ENCODE measurements at places on chromosomes 13 and 19.

DNA sequence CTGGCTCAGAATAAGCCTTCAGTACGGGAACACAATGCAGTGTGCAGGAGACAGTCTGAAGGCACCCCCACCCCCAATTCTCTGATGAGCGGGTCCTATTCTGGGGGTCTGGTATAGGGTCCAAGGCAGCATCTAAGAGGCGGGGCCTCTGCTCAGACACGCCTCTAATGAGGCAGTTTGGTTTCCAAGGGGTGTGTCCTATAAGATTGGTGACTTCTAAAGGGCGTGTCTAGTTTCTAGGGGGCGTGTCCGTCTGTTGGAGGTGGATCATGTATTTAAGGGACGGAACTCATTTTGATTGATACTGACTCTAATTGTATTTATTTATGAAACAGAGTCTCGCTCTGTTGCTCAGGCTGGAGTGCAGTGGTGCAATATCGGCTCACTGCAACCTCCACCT, 8.7 kb downstream of the FIZ1 start:
- DNase-seq: no peak

DNA sequence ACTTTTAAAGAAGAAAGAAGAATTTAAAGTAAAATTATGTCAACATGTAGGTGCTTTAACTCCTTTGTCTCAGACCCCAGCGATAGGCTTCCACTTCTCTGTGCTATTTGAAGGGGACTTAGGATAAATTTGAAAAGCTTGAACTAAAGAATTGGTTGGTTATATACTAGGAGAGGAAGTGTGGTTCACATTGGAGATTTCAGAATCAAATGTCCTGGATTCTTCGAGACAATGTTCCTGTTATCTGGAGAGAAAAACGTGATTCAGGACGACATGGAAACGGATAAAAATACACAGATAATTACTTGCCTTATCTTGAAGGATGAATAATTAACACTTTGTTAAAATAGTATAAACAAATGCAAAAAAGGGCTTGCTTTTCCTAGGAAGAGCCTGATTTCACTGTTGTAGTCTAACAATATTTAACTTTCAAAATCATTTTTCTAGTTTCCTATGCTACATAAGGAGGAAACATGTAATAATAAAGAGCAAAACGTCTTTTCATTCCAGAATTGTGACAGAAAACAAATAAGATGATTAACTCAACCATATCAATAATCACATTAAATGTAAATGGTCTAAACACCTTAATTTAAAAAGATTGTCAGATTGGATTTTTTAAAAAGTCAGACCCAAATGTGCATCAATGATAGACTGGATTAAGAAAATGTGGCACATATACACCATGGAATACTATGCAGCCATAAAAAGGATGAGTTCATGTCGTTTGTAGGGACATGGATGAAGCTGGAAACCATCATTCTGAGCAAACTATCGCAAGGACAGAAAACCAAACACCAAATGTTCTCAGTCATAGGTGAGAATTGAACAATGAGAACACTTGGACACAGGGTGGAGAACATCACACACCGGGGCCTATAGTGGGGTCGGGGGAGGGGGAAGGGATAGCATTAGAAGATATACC, 724 bp upstream of the ZNF780A start:
- no peak for DNase-seq

DNA sequence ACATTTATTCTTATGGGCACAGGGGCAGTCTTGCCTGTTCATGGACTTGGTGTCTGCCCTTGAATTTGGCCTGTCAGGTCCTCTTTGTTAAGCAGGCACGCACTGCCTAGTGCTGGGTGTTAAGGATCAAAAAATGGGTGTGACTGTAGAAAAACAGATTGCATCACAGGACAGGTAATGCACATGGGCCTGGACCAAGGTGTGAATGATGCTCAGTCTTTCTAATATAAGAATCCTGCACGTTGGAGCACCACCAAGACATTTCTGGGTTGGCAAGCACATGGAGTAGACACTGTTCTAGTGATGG, 33.7 kb downstream of the GATAD2A start:
- DNase-seq: no peak

- no peak for DNase-seq
These were observed 7.9 kb upstream of the DPF1 start for GRCh38 chr19:38231918-38232317.

DNA sequence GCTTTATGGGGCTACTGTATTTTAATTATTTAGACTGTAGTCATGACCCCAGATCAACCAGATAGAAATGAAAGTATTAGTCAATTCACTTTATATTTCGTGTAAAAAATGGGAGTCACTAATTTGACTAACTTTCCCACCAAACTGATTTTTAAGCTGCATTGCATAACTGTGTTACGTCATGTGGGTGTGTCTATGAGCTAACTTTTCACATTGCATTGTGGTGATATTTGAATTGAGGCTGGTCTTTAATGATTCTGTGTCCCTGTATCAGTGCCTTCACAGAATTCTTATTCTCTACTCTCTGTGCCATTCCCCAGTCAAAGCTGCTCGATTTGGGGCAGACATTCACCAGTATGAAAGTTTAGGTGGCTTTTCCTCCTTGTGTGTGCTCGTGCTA, 172.7 kb upstream of the MAB21L1 start:
- peak; percentile 7 for DNase-seq

GRCh38 chr13:55517312-55517711, 1623.4 kb upstream of the PRR20A start:
- DNase-seq: no peak

DNA sequence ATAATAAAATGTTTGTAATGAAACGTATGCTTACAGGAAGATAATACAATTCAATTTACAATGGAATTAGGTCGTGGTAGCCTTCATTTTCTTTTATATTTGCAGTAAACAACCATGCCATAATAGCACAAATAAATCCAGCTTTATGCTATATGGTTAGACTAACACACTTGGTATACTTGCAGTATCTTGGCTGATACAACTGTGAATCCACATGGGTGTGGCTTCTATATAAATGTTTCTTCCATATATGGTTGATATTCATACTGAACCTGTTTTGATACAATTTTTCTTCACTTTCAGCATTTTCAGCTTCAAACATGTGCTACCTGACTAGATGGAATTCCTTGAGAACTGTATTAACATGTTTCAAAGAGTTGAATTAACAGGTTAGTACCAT, 20.4 kb upstream of the SPRY2 start:
- DNase-seq: no peak

DNA sequence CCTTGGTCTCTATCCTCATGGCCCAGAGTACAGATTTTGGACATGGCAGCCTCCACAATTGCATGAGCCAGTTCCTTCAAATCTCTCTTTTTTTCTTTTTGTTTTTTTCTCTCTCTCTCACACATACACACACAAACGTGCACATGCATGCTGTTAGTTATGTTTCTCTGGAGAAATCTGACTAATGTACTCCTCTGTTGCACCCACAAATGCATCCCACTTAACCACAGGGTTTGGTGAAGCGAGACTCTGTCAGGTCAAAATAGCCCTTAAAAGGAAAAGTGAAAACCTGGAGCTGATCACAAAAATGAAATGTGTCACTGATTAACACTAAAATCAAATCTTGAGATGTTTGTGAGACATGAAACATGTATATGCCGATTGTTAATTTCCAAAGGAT, 374.6 kb upstream of the ARGLU1 start:
- DNase-seq: no peak

DNA sequence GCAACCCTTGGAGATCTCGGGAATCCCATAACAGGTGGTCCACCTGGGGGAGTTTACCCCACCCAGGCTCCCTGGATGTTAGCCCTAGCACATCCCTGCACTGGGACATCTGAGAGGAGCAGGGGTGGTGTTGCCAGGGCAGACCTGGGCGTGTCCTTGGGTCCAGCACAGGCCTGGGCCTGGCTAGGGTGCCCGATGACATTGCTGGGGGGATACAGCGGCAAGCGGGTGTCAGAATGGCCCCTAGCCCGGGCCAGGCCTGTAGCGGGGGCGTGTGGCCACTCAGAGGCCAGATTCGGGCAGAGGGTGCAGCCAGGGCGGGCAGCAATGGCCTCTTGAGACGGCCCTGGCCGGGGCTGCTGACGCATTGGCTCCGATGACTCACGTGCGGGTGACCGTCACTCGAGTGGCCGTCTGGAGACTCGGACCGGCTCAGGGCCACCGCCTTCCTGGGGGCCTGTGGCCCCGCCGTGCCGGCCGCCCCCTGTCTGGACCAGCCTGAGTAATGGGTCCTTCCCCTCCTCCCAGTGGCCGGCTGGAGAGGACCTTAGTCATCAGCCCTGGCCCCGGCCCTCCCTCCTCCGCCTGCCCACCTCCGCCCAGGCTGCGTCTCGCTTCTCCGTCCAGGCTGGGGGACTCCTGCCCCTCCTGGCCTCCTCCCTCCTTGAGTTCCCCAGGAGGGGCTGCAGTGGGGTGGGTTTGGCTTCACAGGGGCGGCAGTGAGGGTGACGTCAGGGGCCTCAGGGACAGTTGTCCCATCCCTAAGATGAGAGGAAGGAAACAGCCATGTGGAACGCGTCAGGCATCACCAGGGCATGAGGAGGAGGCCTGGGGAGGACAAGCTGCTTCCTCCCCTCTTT, 23.2 kb upstream of the CRTC1 start:
- DNase-seq: peak; percentile 95

Data from inflammatory macrophage treated with lipopolysaccharide for 4 hours (primary cell).